Astrocyte of the cerebellum (primary cell): ENCODE measurements at places on chromosomes 5 and 9.

- DNase-seq = no peak
These were observed 245.3 kb downstream of the ADGRV1 start for GRCh38 chr5:90803876-90804275.

GRCh38 chr5:131983244-131983771, 28.1 kb downstream of the ACSL6 start:
- DNase-seq = peak; percentile 55

- no peak for DNase-seq
These were observed 23.3 kb upstream of the MGAT1 start for GRCh38 chr5:180825768-180826525.

DNA sequence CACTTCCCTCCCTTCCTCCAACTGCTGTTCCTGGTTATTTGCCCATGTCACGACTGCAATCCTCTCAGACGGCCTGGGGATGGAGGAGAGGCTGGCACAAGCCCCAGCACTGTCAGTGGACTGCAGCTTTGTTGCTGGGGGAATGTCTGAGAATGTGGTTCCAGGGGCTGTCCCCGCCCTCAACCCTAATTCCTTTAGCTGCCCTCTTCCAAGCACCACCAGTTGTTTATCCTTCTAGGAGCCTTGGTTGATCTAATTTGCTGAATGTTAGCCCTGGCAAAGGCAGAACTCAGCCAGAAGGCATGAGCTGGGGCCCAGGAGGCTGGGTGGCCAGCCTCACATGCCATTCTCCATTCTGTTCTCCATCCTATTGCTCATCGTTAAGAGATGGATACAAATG, 51.6 kb downstream of the ADAM19 start:
- DNase-seq = no peak

- DNase-seq = no peak
These were observed 145.3 kb downstream of the SNCAIP start for GRCh38 chr5:122457178-122457826.

GRCh38 chr5:95925939-95926338, 35.7 kb downstream of the ELL2 start:
- no peak for DNase-seq
